Activated CD4-positive, CD25-positive, alpha-beta regulatory T cell (primary cell): ENCODE measurements at places on chromosomes 7 and 10.

GRCh38 chr10:29150010-29150409 lies 138.9 kb upstream of the LYZL1 start:
- no peak for DNase-seq

- no peak for DNase-seq
These were observed 23.6 kb upstream of the ZCCHC24 start for GRCh38 chr10:79468841-79469585.

- DNase-seq = no peak
These were observed 370.4 kb downstream of the TNS3 start for GRCh38 chr7:47211519-47211973.

DNA sequence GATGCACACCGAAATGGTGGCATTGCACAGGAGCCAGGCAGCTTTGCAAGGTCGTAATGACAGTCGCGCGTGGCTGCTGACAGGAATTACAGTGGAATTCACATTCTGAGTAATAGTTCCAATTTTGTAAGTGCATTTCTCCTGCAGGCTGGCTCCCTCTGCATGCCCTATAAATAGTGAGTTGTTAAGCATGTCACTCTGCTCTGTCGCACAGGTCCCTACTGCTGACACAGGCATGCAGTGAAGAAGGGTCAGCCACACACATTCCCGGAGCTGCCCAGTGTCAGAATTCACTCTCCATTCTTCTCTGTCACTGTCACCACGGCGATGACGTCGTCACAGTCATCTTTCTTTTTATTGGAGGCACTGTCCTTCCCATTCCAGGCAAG lies 49.2 kb upstream of the SHH start:
- no peak for DNase-seq

- DNase-seq = no peak
These were observed 1152.3 kb upstream of the C7orf33 start for GRCh38 chr7:147438216-147438615.

GRCh38 chr7:128923411-128923800 lies 12.9 kb upstream of the KCP start:
- no peak for DNase-seq

DNA sequence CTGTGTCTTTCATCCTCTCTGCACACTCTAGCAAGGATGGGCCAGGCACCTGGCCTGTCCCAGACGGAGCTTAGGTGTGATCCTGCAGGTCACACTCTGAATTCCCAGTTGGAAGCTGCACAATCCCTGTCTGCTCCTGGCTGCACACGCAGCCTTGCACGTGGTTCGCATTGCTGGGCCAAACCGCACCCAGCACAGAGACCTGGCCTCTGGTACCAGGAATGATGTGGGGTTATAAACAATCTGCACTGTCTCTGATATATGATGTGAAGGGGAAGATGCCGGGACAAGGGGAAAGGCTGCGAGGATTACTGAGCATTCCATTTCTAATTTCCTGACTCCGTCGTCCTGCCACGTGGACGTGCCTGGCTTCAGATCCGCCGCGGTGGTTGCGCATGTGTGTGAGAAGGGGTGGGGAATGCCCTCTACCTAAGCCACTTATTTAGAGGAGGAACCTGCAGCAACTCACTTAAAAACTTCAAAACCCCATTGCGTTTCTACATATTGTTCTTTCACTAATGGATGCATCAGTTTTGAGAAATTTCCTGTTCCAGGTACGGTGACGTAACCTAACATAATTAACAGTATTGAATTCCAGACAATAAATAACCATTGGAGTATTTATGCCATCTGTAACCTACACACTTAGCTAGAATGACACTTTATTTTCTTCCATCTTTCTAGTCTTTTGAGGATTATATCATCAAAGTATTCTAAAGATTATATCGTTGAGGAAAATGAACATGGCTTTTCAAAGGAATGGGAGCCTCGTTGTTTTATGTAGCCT lies 559.7 kb upstream of the MGMT start:
- DNase-seq = no peak

DNA sequence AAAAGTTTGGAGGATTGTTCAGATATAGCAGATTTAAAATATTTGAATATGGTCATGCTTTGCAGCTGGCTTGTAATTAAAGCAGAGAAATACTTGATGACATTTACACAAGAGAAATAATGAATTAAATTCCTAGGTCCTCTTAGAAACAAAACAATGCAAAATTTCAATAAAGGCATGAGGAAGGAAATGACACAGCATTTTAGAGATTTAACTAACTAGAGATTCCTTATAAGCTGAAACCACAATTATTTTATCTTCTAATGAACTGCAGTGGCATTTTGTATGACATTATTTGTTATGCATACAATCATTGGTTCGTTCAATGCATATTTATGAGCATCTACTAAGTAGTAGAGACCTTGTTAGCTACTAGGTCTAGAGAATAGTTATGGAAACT lies 490.9 kb downstream of the ZWINT start:
- no peak for DNase-seq

DNA sequence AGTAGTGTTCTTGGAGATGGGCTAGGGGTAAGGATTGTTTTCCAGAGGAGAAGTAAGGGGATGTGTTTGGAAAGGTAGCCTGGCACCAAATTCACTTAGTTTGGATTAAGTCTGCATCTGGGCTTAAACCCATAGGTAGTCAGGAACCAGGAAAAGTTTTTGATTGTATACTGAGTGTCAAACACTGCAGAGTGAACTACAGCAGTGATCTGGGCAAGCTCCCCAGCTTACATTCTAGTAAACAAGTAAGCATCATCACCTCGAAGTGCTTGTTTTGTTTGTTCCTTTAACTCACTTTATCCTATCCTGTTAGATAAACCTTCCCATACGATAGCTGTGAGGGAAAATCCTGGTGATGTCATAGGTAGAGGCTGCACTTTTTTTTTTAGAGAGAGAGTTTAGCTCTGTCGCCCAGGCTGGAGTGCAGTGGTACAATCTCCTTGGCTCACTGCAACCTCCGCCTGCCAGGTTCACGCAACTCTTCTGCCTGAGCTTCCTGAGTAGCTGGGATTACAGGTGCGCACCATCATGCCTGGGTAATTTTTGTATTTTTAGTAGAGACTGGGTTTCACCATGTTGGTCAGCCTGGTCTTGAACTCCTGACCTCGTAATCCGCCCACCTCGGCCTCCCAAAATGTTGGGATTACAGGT lies 2.4 kb downstream of the RPS24 start:
- DNase-seq = no peak

GRCh38 chr7:143388491-143389101 lies 7.5 kb downstream of the ZYX start:
- DNase-seq = no peak

DNA sequence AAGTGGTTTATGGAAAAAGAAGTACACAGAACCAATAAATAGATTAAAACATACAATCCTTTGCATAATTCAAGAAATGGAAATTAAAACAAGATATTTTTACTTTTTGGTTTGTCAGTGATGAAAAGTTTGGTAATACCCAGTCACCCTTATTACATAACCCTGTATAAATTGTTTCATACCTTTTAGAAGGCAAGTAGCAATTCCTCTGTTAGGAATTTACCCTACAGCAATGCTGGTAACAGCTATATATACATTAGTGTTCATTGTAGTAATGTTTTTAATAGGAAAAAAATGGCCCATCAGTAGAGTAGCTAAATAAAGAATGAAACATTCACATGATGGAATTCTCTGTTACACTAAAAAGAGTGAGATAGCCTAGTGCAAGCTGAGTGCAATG lies 42.7 kb downstream of the PTPN12 start:
- DNase-seq = no peak

- DNase-seq = no peak
These were observed 19.4 kb downstream of the GTF2IRD1 start for GRCh38 chr7:74473116-74473515.

GRCh38 chr7:128836729-128837348 lies 6.6 kb downstream of the FLNC start:
- DNase-seq = no peak

GRCh38 chr10:15642095-15642494 lies 77.6 kb downstream of the ITGA8 start:
- DNase-seq = no peak

- no peak for DNase-seq
These were observed 66.1 kb upstream of the AGBL3 start for GRCh38 chr7:134920026-134920753.

DNA sequence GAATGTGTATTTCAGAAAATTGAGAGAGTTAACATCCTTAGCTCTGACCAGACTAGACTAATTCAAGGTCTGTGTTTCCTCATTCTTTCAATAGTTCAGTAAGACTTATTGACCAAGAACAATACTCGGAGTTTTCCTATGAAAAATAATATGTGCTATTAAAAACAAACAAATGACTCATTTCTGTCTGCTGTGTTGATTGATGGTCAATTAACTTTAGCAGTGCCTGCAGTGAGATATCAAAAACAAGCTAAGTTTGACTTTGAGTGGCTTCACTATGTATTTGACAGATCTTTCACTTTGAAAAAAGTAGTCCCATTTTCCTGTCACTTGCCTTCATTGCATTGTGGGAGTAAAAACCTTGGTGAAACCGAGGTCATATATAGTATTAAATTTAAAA lies 91.0 kb downstream of the GNAT3 start:
- no peak for DNase-seq

DNA sequence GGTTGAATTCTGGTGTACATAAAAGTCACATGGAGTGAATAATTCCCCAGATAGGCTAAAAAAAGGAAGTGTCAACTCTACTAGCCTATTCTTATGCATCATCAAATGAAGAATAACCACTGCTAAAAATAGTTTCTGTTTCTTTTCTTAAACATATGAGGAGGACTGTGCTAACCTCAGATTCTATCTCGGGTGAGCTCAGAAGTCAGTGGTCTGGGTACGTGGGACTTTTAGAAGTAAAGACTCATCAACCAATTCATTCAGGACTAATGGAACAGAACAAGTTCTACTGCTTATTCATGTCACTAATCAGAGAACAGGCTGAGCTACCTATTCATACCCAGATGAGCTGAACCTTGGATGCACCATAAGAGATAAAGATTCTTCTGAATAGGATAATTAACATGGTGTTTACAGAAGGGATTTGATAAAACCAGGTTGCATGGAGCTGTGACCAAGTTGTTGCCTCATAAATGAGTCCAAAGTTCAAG lies 9.5 kb upstream of the ASAH2 start:
- DNase-seq = no peak

GRCh38 chr7:128734890-128735289 lies 4.3 kb upstream of the CALU start:
- no peak for DNase-seq

DNA sequence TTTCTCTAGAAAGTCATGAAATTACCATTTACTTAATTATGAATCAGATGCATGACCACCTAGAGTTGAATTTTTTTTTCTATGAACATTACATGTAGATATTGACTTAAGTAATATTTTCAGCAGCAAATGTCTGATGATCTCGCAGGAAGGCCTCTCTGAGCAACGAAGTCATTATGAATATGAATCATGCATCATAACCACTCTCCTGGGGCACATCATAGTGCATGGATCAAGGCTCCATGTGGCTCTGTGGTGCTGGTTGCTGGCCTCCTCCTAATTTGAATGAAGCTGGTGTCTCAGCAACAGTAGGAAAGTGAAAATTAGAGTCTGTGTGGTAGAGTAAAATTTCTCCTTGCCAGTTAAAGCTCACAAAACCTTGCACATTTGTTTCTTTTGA lies 121.4 kb upstream of the INHBA start:
- no peak for DNase-seq

DNA sequence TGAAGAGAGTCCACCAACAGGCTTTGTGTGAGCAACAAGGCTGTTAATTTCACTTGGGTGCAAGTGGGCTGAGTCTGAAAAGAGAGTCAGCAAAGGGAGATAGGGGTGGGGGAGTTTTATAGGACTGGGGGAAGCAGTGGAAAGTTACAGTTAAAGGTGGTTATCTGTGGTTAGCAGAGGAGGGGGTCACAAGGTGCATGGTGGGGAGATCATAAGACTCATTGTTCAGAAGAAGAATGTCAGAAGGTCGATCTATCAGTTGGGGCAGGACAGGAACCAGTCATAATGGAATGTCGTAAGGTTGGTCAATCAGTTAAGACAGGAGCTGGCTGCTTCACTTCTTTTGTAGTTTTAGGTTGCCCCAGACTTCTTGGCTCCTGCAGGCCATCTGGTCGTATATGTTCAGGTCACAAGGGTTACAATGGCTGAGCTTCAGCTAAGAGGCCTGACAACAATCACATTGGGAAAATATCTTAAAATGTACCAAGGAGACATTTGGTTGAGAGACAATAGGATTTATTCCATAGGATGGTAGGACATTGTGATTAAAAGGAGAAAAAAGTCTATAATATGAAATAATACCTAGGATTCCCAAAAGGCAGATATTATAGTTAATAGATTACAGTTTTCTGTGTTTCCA lies 356.4 kb downstream of the ANKRD7 start:
- DNase-seq = no peak

- DNase-seq = no peak
These were observed 35.8 kb downstream of the SLC26A4 start for GRCh38 chr7:107696330-107696946.

DNA sequence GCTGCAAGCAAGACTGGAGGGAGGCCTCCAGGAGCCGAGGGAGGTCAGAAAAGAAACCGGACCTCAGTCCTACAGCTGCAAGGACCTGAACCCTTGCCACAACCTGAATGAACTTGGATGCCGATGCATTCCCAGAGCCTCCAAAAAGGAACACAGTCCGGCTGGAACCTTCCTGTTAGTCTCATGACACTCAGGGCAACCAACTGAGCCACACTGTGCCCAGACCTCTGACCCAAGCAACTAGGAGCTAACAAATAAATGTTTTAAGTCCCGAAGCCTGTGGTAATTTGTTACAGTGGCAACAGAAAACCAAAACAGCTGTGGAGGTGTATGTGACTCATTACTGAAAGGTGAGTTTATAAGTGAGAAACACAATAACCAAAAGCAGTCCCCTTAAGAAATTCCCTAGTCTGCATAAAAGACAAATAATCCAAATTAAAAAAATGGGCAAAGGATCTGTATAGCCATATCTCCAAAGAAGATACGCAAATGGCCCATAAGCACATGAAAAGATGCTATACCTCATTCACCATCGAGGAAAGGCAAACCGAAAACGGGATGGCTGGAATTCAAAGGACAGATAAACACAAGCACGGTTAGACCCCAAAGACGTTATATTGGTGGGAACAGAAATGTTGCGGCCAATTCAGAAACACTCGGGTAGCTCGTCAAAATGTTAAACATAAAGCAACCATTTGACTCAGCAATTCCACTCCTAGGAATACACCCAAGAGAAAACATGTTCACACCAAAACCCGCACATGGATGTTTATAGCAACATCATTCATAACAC lies 24.8 kb downstream of the GNA12 start:
- no peak for DNase-seq

- no peak for DNase-seq
These were observed 528.9 kb upstream of the NRP1 start for GRCh38 chr10:33863352-33863751.

- DNase-seq = no peak
These were observed 51.4 kb upstream of the EXOC4 start for GRCh38 chr7:133201470-133201869.

GRCh38 chr7:69246758-69247157 lies 351.5 kb upstream of the AUTS2 start:
- no peak for DNase-seq

- no peak for DNase-seq
These were observed 83.2 kb downstream of the HECTD2 start for GRCh38 chr10:91493313-91493712.

GRCh38 chr7:151110941-151111645 lies 24.8 kb downstream of the AGAP3 start:
- DNase-seq = peak; percentile 33
